Activated CD8-positive, alpha-beta T cell treated with anti-CD3 and anti-CD28 coated beads, Interleukin-2, amount 10 ng/mL, durations not matched to agents 7 days and 5 days (primary cell): ENCODE measurements at places on chromosomes 16 and 17. TPM values are rescaled to one million over a fixed set of nuclear protein-coding genes. Genes with fewer than 3 reads are reported as not detected.

Gene PLD6
- 3.8 TPM for total RNA-seq

Gene CYBA
- total RNA-seq: 599 TPM

Gene STXBP4
- total RNA-seq: 7.6 TPM

GRCh38 chr17:78789149-78789662, 7.1 kb upstream of the CYTH1 start:
- H3K27me3 ChIP-seq: no peaks in the 10 kb centered on the region
- no peak for DNase-seq
- H3K4me1 ChIP-seq: peaks cover 39% of the 10 kb centered on the region
- H3K27ac ChIP-seq: peak overlapping the region; percentile 77
